Fibroblast of skin of scalp (primary cell): ENCODE measurements at places on chromosomes 13 and 19.

GRCh38 chr13:82506805-82507414 is 1375.4 kb downstream of the SLITRK1 start:
- no peak for DNase-seq

- DNase-seq = no peak
Observed at GRCh38 chr19:41913538-41914423, 14.5 kb downstream of the ERFL start.

- DNase-seq = no peak
Observed at GRCh38 chr13:94799299-94799698, 87.0 kb upstream of the SOX21 start.

DNA sequence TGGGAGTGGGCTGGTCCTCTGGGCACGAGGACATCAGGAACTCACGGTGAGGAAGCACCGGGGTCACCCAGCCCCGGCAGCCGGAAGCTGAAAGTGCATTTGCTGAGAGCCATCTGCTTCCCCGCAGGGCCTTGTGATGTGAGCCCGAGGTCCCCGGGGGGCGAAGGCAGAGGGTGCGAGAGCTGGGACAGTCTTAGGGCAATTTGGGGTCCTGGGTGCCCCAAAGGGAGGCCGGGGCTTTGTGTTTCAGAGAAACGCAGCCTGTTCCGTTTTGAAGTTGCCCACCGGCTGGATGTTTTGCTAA is 4.8 kb downstream of the F2RL3 start:
- DNase-seq = no peak

GRCh38 chr13:41565216-41565615 is 107.9 kb downstream of the RGCC start:
- DNase-seq = peak; percentile 94

GRCh38 chr13:66640231-66640630 is 589.9 kb downstream of the PCDH9 start:
- no peak for DNase-seq

DNA sequence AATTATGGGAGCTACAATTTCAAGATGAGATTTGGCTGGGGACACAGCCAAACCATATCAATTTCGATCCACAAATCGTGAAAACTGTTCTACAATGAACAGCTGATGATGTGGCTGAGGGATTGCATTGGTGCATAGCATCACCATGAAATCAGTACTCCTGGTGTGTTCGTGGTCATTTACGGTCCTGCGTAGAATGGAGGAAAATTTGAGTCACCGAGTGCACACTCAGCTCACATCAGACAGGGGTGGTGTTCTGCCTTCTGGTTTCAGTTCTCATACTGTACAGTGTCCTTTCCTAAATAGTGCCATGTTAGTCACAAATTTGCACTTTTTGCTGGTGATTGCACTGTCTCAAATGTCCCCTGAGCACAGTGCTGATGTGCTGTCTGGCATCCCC is 39.2 kb downstream of the MYH14 start:
- no peak for DNase-seq

DNA sequence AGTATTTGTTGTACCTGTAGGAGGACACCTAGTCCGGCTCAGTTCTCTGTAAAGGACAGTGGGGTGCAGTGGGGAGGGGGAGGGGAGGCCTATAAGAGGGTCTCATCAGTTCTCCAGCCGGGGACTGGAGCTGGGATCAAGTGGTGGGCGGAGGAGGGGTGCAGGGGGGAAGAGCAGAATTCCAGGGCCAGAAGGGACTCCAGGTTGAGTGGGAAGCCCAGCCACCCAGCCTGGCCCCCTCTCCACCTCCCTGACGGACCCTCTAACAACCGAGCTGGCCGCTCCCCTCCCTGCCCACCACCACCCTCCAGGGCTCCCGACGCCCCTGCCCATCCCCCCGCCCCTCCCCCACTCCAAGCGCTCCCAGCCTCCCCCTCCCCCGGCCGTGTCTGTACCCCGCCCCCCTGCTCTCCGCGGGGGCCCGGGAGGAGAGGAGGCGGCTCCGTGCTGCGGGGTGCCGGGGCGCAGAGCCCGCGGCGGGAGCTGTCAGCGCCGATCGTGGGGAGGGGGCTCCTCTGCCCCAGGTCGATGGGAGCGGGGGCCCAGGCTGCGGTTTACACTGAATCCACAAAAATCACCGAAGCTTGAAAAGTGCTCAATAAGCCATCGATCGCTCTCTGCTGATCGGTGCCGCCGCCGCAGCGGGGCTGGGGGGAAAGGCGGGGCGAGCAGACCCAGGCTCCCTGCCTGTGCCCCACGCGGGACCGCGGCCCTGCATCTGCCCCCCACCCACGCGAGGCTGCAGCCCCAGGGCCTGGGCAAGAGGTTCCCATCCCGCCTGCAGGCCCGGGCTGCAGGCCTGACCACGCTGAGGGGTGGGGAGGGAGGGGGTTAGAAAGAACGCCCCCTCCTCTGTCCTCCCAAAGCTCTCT is 34.6 kb upstream of the ONECUT3 start:
- DNase-seq = no peak

GRCh38 chr13:45468635-45469034 is 3.9 kb downstream of the COG3 start:
- DNase-seq = no peak

DNA sequence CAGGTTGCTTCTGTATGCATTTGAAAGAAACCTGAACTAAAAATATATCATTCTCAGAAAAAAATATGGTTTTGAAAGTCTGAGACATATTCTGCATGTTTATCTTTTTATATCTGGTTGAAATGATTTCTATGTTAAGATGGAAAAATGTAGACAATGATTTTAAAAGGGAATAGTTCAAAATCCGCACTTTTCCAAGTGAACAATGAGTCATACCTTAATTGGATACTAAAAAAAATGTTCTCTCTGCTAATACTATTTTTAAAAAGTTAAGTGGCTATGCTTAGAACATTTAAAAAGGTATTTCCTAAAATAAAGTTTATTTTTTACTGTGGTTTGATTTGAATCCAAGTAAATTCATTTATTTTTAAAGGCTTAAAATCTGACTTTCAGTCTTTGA is 801.4 kb downstream of the SLITRK6 start:
- no peak for DNase-seq

GRCh38 chr13:106275446-106276032 is 259.9 kb downstream of the EFNB2 start:
- no peak for DNase-seq

DNA sequence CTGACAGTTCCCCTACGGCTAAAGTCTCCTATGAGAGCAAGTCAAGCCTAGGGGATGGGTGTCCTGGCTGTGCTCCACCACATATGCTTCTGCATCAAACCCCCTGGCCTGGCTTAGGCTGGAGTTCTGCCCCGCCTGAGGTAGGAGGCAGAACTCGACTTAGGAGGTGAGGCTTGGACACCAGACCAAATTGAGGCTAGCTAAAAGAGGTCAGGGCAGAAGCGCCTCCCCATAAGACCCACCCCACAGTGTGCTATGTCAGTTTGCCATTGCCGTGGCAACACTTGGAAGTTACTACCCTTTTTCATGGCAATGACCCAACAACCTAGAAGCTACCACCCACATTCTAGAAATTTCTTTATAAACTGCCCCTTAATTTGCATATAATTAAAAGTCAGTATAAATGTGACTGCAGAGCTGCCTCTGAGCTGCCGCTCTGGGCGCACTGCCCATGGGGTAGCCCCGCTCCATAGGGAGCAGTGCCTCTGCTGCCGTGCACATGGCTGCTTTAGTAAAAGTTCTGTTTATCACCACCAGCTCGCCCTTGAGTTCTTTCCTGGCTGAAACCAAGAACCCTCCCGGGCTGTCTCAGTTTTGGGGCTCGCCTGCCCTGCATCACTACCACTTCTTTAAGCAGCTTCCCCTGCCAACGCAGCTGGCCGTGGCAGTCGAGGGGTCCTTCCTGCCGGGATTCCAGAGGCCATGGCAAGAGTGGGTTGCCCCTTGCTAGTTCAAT is 20.2 kb downstream of the AP1M1 start:
- no peak for DNase-seq

DNA sequence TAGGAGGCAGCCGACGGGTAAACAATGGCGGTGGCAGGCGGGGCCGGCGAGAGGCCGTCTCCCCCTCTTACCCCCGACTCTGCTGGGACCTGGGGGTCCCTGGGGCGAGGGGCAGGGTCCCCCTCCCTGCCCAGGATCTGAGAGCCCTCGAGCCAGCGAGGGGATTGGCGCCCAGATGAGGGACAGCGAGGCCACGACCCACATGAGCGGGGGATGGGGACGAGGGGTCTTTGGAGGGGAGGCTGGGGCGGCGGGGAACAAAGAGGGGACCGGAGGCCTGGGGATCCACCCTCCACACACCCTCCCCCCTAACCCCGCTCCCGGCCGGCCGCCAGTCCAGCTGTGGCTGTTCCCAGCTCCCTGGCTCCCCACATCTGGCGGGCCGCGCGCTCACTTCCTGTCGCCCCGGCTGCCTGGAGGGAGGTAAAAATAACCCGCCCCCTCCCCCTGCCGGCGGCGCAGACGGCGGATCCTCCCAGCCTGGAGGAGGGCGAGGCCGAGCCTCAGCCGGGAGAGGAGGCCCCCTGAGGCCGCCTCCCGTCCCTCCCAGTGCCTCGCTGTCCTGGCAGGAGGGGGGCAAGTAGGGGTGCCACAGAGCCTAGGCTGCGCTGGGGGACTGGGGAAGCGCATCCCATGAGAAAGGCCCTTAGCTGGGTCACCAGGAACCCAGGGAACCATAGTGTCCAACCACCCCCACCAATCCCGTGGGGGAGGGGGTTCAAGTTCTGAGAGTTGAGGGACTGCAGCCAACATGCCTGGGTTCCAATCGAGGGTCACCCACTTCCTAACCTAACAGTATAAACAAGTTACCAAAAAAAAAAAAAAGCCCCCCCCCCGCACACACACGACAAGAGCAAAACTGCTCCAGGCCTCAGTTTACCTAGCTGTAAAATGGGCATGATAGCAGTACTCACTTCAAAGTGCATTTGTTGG is 29.3 kb upstream of the NANOS3 start:
- peak; percentile 97 for DNase-seq

- DNase-seq = no peak
Observed at GRCh38 chr19:4695224-4695731, 25.1 kb upstream of the MYDGF start.

DNA sequence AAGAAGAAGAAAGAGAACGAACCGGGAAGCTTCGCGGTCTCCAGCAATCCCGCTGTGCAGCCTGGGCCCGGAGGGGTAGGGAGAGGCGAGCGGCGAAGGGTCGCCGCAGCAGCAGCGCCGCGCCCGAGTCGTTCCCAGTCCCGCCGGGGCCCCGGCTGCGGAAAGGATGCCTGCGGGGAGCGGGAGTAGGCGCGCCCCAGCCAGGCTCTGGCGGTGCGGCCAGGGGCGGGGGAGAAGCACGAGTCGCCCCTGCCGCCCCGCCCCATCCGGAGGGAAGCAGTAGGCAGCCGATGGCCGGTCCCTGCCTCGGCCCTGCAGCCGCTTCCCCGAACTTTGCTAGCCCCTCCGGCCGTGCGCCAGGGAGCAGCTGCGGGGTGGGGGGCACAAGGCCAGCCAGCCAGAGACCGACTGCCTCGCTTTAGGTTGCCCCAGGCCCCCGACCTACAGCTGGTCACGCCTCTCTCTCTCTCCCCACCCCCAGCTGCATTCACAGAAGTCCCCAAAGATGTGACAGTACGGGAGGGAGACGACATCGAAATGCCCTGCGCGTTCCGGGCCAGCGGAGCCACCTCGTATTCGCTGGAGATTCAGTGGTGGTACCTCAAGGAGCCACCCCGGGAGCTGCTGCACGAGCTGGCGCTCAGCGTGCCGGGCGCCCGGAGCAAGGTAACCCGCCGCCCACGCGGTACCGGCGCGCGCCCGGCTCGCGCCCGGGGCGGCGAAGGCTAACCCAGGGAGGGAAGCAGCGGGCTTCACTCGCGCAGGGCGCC is 1.1 kb downstream of the VSTM2B start:
- DNase-seq = no peak

- DNase-seq = no peak
Observed at GRCh38 chr19:3625996-3626472, 556 bp downstream of the CACTIN start.

DNA sequence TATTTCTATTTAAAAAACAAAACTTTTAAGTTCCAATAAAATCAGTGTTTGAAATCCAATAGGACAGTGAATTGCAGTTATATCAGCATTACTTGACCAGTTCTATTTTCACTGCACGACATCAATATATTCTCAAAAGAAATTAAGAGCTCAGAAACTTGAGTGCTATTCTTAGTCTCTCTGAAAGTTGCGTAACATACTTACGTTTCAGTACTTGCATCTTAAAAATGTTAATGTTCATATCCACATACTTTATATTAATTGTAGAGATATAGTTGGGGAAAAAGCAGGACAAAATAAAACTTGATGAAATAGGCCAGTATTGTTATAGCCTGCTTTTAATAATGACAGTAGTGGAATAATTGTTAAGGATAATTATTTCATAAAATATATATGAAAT is 720.5 kb upstream of the PCDH9 start:
- no peak for DNase-seq

DNA sequence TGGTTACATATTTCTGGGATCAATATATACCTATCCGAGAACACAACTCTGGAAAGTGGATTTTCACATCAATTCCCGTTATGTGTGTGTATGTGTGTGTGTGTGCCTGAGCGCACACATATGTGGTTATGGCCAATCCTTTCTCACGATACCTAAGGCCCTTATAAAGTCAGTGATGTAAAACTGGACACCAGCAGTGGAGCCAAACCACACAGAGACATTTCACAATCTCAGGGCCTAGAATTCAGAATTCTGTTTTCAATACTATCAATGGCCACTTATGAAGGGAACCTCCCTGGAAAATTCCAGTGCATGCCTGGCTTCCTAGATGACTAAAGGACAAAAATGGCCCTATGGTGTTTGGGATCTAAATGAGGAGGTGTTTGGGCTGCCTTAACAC is 187.3 kb upstream of the UBL3 start:
- DNase-seq = peak; percentile 31

DNA sequence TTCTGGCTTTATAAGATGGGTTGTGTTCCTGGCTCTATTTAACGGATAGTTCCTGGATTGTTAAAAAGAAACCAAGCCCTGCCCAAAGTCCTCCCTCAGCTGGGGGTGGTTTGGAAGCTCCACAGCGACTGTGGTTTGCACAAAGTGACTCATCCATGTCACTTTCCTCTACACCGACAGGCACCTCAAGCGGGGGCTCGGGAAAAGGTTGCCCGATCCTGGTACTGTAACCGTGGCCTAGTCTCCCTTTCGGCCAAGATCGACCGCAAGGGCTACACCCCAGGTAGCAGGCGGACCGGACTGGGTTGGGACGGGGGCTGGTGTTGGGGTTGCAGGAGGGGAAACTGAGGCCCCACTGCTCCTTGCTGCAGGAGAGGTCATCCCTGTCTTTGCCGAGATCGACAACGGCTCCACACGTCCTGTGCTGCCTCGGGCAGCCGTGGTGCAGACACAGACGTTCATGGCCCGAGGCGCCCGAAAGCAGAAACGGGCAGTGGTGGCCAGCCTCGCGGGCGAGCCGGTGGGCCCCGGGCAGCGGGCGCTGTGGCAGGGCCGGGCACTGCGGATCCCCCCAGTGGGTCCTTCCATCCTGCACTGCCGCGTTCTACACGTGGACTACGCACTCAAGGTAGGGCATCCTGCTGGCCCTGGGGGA is 1.6 kb downstream of the ARRDC2 start:
- peak; percentile 51 for DNase-seq

- DNase-seq = peak; percentile 29
Observed at GRCh38 chr13:46641274-46642081, 88.5 kb downstream of the LRCH1 start.
